ENCODE measurements at places on chromosomes 6 and 20.

DNA sequence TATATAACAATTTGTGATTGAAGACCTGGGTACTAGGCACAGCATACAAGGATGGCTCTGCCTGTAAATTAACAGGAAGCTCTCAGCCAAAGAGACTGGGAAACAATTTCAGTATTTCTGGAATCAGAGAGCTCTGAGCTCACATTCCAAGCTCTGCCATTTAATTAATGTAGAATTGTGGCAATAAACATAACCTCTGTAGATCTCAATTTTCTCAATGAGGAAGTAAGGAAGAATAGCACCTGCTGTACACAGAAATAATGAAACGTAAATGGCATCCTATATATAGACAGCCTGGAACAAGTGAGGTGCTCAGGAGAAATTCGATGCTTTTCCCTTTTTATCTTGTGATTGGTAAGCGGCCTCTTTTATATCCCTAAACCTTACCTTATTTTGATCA lies 538.5 kb upstream of the JAG1 start:
- no peak for DNase-seq

- no peak for DNase-seq
Observed at GRCh38 chr6:39669973-39670342, 55.2 kb downstream of the KIF6 start.

DNA sequence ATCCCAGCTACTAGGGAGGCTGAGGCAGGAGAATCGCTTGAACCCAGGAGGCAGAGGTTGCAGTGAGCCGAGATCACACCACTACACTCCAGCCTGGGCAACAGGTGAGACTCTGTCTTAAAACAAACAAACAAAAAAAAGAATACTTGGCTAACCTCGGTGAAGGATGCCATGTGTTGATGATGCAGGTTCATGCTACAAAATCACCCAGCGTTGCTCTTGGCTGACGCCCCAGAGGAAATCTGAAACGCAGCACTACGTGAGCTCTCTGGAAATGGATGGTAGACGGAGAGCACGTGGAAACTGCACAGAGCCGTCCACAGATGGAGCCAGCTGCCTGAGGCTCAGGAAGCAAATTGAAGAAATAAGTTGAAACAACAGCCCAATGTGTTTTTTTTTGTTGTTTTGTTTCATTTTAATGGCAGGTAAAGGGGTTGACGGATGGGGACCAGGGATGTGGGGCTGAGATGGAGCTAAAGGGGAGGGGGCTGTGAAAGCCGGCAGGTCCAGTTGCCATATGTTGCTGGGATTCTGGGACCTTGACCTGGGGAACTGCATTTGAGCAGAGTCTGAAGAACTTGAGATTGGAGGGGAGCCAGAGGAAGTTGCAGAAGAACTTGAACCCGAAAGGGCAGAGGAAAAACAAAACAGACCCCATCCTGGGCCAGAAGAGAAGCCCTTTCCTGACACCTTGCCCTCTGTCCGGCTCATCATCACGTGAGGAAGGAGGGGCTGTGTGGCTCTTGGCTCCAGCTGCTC lies 12.8 kb upstream of the MANBAL start:
- DNase-seq: peak; percentile 62

DNA sequence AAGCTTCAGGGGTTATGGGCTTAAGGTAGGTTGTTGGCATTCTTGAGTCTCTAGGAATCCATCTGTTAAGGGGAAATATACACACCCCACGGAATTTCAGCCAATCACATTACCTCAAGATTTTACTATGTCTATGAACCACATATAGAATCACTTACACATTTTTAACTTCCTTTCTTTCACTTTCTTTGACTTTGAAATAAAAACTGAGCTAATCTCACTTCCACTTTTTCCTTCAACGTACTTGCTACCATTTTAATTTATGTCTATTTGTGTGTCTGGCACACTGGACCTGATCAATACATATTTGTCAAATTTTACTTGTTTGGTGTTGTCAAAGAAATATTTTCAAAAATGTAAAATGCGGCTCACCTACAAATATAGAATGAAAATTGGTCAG lies 545.4 kb upstream of the JAG1 start:
- DNase-seq: no peak

- DNase-seq: no peak
Observed at GRCh38 chr6:63527658-63528514, 44.4 kb upstream of the LOC128125822 start.

DNA sequence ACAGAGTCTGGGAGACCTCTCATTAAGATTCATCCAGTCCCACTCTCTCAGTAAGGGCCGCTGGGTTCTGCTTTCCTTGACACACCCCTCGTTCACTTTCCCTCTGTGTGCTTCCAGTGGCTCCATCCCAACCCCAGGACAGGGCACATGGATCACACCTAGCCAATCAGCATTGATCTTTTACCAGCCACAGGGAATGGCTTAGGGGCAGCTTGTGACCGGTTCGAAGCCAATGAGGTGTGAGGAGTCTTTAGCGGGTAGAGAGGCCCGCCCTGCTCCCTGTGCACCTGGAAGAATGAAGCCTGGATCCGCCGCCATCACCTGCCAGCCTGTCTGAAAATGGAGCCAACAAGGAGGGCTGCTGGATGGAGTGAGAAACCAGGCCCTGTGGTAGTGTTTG lies 35.2 kb upstream of the OVOL2 start:
- DNase-seq: no peak

Data from GM12892 (cell line).